HS-27A (cell line): ENCODE measurements at places on chromosomes 11 and 22.

- no peak for DNase-seq
These were observed 473.8 kb upstream of the API5 start for GRCh38 chr11:42837994-42838393.

GRCh38 chr11:117583063-117583801 lies 213.8 kb downstream of the DSCAML1 start:
- no peak for DNase-seq

- DNase-seq: no peak
These were observed 250.0 kb downstream of the MIAT start for GRCh38 chr22:26907366-26907765.

DNA sequence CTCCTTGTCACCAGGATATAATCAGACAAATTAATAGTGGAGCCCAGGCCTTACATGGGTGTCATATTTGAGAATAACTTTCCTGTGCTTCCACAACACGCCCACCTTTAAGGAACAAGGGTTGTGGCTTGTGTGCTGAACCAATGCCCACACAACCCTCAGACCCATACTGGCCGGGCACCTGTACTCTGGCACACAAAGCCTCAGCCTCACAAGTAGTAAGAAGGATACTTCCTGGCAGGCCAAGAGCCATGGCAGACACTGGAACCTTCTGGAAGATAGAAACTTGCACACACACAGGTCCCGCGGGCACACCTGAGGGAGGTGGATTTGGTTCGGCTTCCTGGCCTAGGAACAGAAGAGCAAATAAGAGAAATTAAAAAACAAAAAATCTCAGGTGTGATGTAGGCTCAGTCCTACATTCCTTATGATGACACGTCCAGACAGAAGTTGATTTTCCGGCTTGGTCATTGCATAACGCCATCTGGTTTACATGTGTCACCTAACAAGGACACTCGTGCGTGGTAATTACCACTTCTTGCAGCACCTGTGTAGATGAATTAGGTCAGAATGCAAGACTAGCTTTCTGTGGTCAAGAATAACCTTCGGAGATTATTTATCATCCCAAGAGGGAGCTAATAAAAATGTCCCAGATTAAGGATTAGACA lies 5.8 kb upstream of the BRD1 start:
- DNase-seq: no peak

- no peak for DNase-seq
These were observed 60.2 kb downstream of the MICAL3 start for GRCh38 chr22:17964156-17964555.

- no peak for DNase-seq
These were observed 23.6 kb upstream of the CACNG2 start for GRCh38 chr22:36727110-36727509.

DNA sequence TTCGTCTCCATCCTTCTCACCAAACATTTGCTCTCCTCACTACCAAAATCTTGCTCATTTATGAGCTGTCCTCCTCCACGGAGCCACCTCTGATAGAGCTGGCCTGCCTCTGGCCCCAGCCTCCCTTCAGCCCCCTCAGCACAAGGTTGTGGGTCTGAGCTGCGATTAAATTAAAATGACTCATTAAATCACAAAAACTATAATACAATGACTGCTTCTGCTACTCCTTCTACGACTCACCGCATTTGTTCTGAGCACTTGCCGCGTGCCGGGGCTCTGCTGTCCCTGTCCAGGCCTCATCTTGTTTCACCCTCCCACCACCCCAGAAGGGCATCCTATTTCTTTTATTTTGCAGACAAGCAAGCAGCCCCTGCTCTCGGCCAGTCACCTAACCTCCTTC lies 49.2 kb upstream of the TIMP3 start:
- no peak for DNase-seq

- no peak for DNase-seq
These were observed 274.4 kb upstream of the SYN3 start for GRCh38 chr22:33332538-33332937.

GRCh38 chr11:64441127-64441526 lies 82.2 kb downstream of the RPS6KA4 start:
- no peak for DNase-seq
